Stimulated activated CD8-positive, alpha-beta memory T cell treated with anti-CD3 and anti-CD28 coated beads, Interleukin-2, amount 100 ng/mL, for 1 hour (primary cell): ENCODE measurements at places on chromosomes 4 and X.

- no peak for DNase-seq
Measured at GRCh38 chr4:82381661-82382296, 8.0 kb upstream of the HNRNPD start.

GRCh38 chr4:187276736-187277408, 553.2 kb upstream of the FAT1 start:
- DNase-seq, result no peak

DNA sequence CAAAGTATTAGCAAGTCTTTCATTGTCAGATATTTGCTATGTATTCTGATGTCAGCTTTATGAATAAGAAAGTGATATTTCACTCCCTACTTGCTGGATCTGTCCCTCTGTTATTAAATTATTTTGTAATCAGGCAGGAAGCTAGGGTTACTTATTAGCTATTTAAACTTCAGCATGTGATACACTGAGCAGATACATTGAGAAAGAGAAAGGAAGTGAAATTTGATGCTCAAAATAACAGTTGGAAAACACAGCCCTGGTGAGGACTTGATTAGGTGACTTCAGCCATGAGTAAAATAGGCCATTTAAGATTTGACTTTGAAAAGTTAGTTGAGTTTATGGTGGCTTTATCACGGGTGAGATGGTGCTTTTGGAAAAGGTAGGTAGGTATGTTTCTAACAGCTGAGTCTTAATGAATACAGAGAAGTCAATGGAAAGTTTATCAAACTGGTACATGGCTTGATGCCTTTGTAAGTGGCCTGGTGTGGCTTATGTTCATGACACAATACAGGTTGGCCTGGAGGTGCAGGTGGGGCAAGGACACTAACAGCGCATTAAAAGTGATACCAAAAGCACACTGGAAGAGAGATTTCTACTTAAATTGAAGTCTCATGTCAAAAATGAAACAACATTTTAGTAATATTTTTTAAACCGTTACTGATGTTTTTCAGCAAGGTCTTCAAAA, 321.2 kb upstream of the SPOCK3 start:
- DNase-seq, result no peak

GRCh38 chr4:6561173-6561516, 13.8 kb upstream of the MAN2B2 start:
- DNase-seq, result no peak

DNA sequence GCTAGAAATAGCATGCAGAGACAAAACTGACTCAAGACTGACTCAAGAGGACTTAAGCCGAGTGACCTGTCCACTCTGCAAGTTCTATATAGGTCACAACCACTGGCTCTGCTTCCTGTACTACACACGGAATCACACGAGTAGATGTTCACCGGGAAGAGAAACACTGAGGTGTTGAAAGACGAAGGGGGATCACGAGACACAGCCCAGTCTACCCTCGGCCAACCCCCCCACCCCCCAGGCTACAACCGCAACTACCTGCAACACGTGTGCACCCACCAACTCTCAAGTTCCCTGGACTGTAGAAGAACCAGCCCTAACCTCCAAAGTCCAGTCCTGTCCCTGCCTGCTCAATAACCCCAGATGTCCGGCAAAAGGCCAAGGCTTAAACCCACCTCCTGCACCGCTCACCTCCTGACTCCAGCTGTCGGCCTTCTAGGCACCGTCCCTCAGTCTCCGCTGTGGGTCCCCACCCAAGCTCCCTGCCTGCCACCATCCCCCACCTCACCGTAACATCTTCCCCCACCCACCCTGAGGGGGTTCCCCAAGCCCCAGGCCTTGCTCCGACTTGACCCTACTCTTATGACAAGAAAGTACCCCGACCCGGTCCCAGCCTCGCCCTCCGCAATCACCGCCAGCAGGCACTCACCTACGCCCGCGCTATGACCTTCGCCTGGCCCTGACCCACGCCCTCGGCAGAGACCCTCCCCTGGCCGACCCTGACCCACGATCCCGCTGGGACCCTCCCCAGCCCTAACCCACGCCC, 739 bp downstream of the GAK start:
- DNase-seq, result no peak

DNA sequence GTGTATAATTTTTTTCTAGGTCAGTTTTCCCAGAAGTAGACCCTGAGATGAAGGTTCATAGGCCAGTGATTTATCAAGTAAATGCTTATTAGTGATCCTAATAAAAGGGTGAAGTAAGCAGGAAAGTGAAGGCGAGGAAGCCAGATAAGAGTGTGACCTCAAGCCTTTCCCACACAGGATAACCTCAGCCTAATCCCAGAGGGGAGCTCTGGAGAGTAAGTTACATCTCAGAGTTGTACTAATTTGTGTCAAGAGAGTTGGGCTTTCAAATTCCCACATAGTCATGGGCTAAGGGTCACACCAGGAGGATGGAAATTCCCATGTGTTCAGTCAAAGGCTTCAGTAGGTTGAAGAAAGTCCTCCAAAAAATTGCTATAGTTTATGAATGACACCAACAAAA, 191.4 kb downstream of the ADGRA3 start:
- no peak for DNase-seq

DNA sequence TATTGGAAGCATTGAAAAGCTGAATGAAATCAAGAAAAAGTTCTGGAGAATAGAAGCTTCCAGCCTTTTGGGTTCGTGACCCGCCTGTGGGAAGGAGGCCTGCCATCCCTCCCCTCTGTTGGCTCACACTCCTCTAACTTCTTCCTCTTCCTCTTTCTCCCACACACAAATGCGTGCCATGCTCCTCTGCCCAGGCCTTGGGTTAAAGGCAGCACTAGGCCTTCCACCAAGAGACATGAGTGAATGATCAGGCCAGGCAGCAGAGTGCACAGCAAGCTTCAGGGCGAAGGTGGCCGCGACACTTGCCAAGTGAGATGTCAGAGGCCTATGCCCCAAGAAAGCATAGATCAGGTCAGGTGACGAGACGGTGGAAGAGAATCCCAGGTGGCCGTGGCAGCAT, 38.4 kb downstream of the FAM193A start:
- no peak for DNase-seq

DNA sequence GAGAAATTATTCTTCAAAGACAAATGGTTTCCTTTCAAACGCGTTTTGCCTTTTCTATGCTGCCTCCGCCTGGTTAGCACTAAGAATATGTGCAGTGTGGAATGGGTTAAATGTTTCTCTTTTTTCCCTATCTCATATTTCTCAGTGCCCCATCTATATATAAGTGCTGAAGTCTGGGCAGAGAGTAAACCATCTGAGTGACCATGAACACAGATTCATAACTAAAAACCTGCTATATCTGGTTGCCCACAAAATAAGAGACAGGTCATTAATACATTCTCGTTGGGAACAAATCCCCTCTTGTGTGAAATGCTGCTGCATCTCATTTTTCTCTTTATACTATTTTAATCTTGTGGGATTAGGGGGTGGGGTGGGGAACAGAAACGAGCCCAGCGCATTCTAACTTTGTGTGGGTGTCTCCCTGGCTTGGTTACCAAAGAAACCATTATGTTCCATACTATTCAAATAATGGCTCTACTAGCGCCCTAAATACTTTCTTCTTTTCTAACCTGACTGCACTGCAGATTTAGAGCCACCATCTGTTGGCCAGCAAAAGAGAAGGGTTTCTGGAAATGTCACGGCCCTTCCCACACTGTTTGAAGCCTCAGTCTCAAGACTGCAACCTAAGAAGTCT, 42.2 kb upstream of the PTCHD1 start:
- DNase-seq, result no peak

DNA sequence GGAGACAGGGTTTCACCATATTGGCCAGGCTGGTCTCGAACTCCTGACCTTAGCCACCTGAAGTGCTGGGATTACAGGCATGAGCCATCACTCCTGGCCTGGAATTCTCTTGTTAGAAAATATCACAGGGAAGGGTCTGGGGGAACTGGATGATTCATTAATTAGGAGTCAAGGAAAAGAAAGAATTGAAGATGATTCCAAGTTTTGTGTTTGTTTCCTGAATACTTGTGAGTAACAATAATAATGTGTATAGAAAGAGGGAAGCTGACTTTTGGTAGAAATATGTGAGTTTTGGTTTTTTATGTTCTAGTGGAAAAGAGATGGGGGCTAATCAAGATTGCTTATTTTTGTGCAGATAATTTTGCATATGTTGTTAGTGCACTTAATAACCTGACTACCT, 77.3 kb upstream of the CLNK start:
- DNase-seq, result no peak

GRCh38 chr4:62548108-62548524, 1348.0 kb downstream of the ADGRL3 start:
- no peak for DNase-seq

DNA sequence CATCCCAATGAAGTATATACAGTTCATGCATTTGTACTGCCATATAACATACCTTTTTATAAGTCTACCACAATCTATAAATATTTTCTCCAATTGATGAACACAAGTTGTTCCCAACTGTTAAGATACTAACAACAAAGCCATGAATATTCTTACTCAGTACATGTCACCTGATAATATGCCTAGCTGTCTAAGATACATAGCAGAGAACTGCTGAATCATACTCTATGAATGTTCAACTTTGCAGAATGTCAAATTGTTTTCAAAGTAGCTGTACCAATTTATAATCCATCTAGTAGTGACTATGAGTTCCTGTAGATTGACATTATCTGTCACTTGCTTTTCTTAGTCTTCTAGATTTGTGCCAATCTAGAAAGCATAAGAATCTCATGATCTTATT, 84.9 kb downstream of the RAB28 start:
- DNase-seq, result no peak

GRCh38 chr4:7389101-7389701, 45.5 kb downstream of the PSAPL1 start:
- no peak for DNase-seq

DNA sequence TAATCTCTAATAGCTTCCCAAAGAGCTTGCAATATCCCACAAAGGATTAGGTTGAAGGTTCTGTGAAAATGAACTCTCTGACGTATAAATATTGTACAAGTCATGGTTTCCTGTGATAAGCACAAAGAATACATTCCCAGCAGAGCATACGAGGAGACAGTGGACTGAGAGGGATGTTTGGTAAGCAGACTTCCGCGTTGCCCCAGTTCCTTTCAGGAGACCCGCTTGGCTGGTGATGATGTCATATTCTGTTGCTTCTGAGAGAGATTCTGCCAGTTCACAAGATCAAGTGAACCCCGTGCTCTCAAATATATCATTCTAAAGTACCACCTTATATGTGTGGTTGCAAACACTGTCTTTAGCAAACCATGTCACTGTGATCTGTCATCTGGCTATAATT, 323.9 kb upstream of the CASK start:
- no peak for DNase-seq

DNA sequence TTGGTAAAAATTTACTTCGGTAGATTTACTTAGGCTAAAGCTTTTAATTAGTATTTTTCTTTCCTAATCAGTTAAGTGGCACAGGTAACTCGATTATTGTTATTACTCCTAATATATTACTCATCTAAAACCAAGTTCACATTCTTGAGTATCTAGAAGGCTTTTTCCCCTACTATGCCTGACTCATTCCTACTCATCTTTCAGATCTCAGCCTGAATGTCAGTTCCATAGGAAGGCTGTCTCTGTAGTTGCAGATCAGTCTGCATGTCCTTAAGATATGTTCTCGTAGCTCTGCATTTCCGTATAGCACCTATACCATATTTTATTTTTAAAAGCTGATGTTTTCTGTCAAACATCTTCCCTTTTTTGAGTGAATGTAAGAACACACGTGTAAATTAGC, 5.9 kb upstream of the FAM184B start:
- DNase-seq, result no peak
